ENCODE measurements at places on chromosomes 6 and 20.
A peak's percentile ranks its signal among the peaks of the same experiment; 100 is the strongest.

DNA sequence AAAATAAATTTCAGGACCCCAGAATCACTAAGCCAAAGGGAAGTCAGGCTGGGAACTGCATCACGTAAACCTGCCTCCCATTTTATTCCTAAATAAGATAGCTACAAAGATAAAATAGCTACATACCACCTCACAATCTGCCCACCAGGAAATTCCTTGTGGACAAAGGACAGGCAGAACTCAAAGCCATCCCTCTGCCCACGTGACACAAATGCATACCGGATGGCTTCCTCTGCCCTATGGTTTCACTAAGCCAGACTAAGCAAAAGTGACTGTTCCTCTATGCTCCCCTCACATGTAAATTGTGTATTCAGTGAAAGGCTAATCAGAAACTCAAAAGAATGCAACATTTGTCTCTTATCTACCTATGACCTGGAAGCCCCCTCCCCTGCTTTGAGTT, 15.0 kb downstream of the MBOAT1 start:
- DNase-seq: peak; percentile 66

- no peak for DNase-seq
These were observed 57.2 kb downstream of the PRKN start for GRCh38 chr6:162670345-162670744.

- DNase-seq: peak; percentile 57
These were observed 18.2 kb downstream of the BCL2L1 start for GRCh38 chr20:31704225-31705119.

DNA sequence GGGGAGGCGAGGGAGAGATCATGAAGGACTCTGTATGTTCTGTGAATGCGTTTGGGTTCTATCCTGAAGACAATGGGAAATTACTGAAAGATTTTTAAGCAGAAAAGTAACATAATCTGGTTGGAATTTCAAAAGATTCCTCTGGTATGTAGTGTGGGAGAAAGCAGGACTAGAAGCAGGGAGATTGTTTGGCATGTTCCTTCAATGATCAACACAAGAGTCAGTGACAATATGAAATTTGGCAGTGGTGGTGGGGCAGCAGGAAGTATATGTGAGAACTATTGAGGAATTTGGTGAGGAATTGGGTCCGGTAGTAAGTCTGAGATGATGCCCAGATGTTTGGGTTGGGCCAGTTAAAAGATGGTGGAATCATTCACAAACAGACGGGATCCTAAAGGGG, 348.7 kb downstream of the CD83 start:
- no peak for DNase-seq

DNA sequence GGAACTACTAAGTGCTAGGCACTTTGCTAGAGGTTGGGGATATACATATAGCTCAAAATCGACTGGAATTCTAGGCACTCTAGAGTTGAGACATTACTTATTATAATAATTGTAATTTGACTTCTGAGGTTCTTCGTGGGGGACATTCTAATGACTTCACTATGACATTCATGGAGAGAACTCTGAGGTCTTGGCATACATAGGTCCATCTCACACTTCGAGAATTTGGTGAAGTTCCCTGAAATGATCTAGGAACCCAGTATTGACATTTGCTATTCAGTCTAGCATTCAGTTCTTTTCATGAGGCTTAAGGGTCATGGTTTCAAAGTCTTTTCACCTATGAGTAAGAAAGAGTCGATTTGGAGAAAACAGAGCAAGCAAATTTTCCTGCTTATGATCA, 446.6 kb upstream of the JAG1 start:
- DNase-seq: no peak

GRCh38 chr6:156807028-156807427, 29.9 kb downstream of the ARID1B start:
- DNase-seq: peak; percentile 92

DNA sequence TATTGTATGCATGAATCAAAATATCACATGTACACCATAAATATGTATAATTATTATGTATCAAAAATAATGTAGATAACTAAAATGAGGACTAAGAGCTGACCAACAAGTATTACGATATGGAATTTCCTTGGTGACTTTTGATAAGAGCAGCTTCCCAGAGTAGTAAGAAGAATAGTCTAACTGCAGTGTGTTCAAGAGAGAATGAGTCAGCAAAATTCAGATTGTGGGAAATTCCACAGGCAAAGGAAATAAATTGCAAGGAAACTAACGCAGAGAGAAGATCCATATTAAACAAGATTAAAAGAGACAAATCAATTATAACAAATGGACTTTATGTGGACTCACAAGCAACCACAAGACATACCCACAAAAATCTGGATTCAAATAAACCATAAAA, 26.4 kb downstream of the FRK start:
- DNase-seq: peak; percentile 72

DNA sequence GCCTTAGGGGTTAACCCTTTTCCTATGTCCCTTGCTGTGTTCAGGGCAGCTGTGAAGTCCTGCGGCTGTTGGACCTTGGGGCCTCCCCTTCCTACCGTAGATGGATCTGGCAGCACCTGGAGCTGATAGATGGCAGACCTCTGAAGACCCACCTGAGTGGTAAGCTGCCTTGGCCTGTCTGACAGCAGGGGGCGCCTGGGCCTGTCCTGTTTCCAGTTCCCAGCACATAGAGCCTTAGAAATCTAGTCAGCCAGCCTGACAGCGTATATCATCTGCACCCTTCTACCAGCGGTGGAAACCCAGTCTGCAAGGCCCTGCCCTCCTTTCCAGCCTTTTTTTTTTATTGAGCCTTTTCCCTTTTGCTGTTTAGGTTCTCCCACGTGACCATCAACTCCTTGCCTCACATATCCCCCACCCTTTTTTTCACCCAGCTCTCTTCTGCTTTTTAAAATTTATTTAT, 26.6 kb downstream of the CNBD2 start:
- peak; percentile 76 for DNase-seq

DNA sequence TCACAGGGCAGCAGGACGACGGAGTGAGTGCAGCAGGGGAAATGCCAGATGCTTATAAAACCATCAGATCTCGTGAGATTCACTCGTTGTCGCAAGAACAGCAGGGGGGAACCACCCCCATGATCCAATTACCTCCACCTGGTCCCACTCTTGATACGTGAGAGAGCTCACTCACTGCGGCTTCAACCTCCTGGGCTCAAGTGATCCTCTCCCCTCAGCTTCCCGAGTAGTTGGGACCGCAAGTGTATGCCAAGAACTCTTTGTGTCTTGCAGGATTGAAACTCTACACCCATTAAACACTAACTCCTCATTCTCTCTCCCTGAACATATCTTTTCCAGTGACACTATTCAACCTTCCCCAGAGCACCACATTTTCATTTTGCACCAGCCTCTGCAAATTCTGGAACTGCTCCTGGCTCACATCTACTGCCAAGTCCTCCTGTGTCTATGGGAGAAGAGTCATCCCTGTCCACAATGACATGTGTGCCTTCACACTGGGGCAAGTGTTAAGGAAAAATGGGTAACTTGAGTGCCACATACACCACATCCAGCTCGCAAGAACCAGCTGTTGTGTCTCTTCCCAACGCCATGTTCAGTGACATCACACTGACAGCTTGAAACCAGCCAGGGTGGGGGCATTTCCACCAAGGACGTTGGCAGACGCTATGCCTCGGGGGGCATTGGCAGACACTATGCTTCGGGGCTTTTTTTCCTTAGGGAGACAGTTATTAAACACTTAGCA, 14.7 kb upstream of the TAF4 start:
- DNase-seq: no peak

DNA sequence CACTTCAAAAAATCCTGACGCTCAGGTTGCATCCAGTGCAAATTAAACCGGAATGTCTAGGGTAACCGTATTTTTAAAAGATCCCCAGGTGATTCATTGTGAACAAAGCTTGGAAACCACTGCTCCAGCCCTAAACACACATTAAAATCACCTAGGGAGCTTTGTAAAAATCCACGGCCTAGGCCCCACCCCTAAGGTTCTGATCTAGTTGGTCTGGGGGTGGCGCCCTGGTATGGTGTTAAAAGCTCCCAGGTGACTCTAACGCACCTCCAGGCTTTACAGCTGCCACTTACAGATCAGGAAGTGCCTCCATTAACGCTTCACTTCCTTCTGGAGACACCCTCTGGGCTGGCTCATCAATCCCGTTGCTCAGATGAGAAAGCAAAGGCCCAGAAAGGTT, 92.2 kb downstream of the GRM4 start:
- DNase-seq: no peak

DNA sequence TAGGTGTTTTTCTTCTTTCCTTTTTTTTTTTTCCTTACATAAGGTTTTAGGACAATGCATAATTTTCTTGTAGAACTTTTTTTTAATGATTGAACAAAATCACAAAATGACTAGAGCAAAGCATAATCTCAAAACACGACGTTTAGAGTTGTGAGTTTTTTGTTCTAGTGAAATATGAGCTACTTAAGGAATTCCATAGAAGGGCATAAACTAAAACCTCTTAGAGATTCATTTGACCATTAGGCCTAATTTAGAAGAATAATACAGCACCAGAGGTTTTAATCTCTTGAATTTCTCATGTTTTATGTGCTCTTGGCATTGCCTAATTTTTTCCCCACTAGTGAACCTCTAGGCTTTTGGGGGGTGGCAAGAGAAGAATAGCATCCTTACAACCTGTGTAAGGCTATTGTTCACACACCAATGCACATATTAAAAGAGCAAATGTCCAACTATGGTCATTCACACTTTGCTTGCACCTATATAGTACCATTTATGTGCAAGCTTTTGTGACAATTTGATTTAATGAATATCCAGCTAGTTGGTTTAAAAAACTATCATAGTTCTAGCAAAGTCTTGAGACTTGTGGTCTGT, 44.6 kb downstream of the HMGN3 start:
- no peak for DNase-seq

- DNase-seq: peak; percentile 42
These were observed 111.2 kb downstream of the SCML4 start for GRCh38 chr6:107712665-107713551.

DNA sequence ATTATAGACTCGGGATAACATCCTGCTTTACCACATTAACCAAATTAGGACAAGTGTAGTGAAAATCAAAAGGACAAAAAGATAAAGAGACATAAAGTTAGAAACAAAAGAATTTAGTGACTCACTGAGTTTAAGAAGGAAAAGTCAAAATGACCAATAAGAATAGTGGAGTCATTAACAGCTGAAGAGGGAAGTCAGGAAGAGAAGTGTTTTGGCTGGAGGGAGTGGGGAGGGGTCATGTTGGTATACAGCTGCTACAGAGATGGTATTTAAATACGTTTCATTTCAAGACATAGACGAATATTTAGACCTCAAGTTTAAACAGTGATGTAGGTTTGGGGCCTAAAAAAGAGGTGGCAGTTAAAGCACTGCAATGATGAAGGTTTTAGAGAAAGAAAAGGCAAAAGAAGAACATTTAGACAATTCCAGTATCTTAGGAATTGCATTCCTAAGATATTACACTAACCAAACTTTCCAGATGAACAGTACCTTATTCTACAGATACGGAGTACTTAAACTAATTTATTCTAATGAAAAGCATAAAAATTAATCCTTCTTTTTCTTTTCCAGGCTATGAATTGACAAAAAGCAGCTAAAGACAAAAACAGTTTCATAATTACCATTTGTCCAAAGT, 10.6 kb downstream of the FKBP5 start:
- DNase-seq: no peak

DNA sequence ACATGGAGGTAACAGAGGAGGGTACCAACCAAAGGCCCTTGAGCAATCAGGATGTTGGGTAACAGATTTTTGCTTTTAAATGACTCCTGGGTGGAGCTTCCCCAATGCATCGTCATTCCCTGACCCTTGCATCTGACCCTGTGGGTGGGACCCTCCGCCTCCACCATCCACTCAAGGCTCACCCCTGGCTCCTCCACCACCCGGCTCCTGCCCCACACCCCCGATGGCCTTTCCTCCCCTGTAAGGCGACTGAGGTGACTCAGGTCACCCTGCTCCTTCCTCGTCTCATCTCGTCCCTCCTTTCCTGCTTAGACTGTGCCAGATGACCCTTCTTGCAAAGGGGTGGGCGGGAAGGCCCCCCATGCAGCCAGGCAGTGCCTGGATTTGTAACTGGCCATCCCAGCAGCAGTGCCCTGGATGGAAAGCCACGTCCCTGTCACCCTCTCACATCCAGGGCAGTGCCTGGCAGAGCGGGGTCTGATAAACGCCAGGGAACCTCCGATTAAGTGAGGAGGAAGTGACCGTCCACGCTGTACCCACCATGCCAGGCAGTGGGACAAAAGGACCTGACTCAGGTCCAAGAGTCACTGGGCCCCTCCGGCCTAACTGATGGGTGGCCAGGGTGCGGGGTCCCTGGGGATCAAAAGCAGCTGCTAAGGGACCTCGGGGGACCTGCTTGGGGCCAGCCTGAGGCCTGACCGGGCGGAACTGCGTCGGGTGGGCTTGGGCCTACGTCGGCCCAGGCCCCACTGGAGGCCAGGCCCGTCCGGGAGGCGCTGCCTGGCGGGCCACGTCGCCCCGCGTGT, 624 bp upstream of the NPEPL1 start:
- peak; percentile 18 for DNase-seq

DNA sequence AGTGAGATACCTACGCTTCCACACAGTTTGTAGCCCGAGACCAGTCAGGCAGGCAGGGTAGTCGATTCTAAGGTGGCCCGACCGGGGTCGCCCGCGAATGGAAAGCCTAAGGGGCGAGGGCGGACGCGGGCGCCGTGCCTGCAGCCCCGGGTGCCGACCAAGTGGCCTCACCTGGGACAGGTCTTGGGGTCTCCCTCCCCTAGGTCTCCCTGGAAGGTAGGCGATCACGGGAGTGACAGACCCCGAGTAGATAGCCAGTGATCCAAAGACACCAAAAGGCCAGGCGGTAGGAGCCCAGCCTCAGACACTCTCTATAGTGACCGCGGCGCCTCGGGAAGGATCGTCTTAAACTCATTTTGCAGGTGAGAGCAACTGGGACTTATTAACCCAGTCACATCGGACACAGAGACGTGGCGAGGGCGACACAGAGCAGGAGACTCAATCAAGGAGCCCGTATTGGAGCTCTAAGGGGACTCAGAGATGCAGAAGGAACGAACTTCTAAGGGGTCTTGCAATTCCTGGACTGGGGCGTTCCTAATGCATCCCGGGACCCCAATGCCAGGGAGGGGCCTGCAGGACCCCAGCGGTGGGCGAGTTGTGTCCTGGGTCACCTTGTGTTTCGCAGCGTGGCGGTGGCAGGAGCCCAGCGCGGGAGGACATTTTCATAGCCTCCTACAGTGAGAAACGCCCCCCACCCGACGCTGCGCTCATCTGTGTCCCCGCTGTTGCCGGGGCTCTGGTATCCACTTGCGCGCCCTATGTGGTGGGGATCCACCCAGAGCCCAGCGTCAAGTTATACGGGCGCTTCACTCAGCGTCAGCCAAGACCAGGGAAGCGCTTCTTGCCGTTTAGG, 2.1 kb upstream of the VSX1 start:
- DNase-seq: no peak

DNA sequence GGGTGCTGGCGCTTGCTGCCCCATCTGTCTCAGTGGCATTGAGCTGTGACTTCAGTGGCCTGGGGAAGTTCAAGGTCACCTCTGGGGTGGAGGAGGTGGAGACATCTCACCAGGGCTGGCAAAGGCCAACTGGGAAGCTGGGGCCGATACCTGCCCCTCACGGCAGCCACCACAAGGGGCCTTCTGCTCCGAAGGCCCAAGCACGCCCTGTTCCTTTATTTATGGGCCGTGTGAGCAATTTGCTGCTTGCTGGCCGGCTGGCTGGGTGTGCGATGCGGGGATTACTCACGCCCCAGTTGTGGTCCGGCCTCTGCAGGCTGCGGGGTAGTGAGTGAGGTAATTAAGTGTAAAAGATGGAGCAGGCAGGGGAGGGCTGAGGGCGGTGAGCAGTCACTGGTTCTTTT, 13.2 kb upstream of the SCRT2 start:
- no peak for DNase-seq

All from RPMI7951 (cell line).